ENCODE measurements at places on chromosomes 5 and 9.

DNA sequence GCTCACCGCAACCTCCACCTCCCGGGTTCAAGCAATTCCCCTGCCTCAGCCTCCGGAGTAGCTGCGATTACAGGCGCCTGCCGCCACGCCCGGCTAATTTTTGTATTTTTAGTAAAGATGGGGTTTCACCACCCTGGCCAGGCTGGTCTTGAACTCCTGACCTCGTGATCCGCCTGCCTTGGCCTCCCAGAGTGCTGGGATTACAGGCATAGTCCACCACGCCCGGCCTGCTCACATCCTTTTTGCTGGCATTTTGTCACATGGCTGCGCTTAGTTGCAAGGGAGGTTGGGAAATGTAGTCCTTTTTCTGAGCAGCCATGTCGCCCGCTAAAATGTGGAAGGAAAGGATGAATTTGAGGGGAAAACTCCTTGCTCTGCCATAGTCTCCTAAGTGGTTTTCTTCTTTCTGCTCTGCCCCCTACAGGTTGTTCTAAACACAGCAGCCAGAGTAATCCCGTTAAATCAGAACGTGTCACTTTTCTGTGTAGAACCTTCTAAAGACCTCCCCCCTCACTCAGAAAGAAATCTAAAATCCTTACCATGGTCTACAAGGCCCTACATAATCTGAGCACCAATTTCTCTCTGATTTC lies 57.8 kb upstream of the HSPA9 start:
- peak; percentile 68 for DNase-seq

GRCh38 chr9:130110166-130110565 lies 56.5 kb downstream of the GPR107 start:
- no peak for DNase-seq

DNA sequence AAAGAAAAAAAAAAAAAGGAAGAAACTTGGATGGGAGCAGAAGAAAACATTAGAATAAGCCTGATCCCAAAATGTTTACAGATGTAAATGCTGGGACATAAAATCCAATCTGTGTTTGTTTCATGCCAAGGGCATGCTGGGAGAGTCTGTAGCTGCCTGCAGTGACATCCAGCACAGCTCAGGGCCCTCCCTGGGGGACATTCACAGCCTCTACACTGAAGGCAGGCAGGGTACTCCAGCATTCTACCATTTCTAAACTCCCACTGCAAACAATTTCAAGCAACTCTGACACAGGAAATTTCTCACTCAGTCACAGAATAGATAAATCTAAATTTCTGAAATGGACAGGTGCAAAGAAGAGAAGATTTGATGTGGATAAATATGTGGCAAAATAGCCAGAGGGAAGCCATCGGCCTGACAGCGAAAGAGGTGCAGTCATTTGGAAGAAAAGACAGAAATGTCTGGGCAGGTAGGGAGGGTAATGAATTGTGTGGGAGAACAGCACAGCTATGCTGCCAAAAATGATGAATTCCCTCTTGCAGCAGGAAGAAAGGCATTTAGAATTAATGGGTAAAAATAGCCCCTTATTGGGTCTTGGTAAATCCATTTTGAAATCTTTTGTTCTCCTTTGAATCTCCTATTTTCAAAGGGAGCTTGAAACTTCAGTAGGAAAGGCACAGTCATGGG lies 199.4 kb downstream of the MED10 start:
- no peak for DNase-seq

- no peak for DNase-seq
Measured at GRCh38 chr9:131880833-131881583, 141.1 kb upstream of the RAPGEF1 start.

GRCh38 chr5:83919071-83920041 lies 198.7 kb upstream of the HAPLN1 start:
- DNase-seq, result no peak

DNA sequence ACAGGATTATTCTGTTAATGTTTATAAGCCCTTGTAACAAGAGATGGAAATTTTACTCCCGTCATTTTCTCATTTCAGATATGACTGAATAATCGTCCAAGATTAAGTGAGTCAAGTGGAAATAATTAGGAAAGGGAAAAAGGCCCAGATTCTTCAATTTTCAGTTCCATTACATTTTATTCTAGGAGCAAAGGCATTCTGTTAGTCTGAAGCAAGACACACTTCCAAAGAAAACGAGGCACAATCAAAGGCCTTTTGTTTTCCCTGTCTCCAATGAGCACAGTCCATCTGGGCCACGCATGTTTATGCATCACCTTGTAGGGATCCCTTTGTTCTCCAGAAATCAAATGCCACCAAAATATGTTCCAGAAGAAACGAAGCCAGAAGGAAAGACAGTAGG lies 382.9 kb upstream of the RFX3 start:
- DNase-seq, result no peak

- DNase-seq, result no peak
Measured at GRCh38 chr9:6426117-6426516, 13.1 kb downstream of the UHRF2 start.

- DNase-seq, result no peak
Measured at GRCh38 chr9:38092200-38092524, 23.1 kb upstream of the SHB start.

- DNase-seq, result no peak
Measured at GRCh38 chr9:113909421-113909820, 33.3 kb downstream of the ZNF618 start.

- no peak for DNase-seq
Measured at GRCh38 chr5:67976891-67977601, 238.5 kb upstream of the PIK3R1 start.

DNA sequence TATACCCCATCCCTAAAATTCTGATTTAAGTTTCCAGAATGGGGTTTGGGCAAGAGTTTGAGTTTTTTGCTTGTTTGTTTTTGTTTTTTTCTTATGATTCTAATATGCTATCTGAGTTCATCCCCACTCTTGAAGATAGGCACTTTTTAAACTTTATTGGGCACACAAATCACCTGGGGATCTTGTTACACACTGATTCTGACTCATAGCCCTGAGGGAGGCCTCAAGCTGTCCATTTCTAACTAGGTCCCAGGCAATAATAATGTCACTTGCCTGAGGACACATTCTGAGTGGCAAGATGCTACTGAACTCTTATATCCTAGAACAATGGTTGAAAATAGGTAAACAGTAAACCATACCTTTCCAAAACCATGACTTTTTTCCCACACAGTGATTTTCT lies 22.8 kb upstream of the ABLIM3 start:
- DNase-seq, result no peak

GRCh38 chr9:86202338-86202882 lies 57.0 kb downstream of the C9orf153 start:
- peak; percentile 38 for DNase-seq

DNA sequence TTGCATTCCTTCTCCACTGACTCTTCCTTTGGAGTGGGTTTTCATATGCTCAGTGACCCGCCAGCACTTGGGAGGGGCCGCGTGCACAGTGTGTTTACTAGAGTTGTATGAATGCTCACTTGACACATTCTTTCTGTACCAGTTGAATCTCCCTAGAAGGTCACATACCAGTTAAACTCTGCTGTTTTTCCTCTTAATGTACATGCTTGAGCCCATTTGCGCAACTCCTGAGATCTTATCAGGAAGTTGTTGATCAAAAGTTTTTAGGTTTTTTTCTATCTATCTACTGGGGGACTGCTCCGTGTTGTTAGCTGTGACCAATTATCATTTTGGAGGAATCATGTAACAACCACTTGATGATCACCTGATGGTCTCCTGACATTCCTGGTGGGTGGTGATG lies 392.7 kb downstream of the CDH9 start:
- DNase-seq, result no peak

DNA sequence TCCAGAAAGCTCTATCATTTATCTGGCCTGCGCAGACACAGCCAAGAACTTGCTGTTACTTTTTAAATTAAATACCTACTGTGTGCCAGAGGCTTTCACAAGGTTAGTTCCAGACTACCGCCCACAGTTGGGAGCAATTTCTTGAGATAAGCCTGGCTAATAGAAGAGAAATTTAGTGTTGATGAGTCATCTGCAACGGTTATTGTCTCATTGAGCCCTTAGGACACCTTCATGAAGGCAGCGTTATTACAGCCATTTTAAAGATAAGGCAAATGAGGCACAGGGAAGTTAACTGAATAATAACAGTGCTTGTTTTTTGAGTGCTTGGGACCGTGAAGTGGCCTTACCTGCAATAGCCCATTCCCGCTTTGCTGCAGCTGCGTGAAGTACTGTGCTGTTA lies 292.9 kb upstream of the MSX2 start:
- DNase-seq, result no peak

- DNase-seq, result no peak
Measured at GRCh38 chr5:40653221-40654022, 26.3 kb upstream of the PTGER4 start.

DNA sequence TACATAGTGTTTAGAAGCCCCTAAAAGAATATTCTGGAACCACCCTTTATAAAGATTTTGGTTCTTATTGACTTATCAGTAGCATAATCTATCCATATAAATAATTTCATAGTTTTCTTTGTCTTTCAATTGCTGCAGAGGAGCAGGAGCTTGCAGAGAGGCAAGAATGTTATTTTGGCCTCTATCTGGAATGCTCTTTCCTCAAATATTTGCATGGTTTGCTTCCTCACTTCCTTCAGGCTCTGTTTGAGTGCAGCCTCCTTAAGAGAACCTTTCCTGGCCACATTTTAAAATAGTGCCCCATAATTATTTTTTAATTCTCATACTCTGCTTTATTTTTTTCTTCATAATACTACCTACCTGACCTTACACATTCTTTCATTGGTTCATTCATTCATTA lies 1.5 kb downstream of the C5 start:
- no peak for DNase-seq

- DNase-seq, result peak; percentile 18
Measured at GRCh38 chr9:83154087-83154736, 91.3 kb upstream of the RASEF start.

DNA sequence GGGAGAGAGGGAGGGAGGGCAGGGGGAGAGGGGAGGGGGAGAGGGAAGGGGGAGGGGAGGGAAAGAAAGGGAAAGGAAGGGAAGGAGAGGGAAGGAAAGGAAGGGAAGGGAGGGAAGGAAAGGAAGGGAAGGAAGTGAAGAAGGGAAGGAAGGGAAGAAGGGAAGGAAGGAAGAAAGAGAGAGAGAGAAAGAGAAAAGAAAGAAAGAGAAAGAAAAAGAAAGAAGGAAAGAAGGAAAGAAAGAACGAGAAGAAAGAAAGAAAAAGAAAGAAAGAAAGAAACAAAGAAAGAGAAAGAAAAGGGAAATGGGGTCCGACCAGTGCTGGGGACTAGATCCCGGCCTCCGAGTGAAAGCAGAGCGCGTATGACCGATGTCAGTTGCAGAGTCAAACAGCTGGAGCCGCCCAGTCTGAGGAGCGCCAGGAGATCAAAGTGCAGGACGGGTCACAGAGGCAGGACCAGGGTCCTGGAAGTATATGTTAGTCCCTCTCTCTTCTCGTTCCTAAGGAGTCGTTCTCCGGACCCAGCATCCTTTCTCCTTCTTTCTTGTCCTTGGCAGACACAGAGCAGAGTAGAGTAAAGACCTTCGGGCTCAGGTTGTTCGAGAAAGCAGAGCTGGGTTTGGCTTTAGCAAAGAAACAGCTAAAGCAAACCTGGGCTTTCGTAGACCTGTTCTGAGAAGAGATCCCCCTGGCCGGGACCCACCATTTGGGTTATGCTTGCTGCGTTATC lies 305.4 kb upstream of the MSX2 start:
- DNase-seq, result no peak

- DNase-seq, result no peak
Measured at GRCh38 chr9:36346569-36346968, 53.5 kb downstream of the RNF38 start.

DNA sequence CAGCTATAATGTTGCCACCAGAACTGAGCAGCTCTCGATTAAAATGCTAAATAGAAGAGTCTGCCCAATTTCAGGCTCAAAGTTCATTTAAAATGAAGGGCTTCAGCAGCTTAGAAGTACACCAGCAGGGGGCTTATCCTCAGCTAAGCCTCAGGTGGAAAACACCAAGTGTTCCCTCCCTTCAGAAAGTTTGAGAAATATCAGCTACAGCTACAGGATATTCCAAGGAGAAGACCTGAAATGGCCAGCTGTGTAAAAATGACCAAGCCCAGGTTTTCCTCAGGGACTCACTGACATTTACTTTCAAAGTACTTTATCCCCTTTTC lies 395.4 kb downstream of the DTWD2 start:
- no peak for DNase-seq

GRCh38 chr5:65647941-65648340 lies 23.1 kb downstream of the SHLD3 start:
- DNase-seq, result no peak

DNA sequence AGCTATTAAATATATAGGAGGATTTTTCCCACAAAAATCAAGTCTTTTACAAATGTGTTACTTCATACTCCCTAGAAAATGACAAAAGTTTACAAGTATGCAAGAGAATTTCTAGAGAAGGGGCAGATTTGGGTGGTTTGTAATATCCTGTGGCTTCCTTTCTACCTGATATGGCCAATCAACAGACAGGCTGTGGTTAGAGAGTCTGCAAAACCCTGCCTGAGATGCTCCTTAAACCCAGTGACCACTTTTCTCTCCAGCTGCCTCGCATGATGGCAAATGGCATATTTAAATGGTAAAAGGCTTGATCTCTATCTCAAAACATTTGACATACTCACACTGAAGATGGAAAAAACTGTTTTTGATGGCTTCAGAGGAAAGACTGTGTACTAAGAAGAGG lies 550.1 kb upstream of the ZNF462 start:
- DNase-seq, result no peak

DNA sequence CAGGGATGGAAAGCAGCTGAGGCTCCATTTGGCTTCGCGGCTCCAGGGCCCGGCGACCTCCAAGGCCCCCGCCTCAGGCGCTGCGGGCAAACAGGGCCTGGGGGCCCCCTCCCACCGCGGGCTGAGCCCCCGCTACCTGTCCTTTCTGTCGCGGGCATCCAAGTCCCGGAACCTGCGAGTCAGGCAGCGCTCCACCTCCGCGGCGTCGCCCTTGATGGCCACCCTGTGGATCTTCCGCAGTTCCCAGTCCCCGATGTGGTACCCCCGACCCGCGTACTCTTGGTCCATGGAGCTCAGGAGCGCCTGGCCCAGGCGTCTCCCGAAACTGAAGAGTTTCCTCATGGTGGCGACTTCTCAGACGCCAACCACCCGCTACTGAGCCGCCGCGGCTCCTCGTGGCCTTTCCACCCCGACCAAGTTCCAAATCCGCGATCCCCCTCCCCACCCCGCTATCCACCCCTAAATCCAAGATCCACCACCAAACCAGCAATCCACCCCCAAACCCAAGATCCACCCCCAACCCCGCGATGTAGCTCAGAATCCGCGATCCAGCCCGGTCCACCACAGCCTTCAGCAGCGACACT lies 86.5 kb upstream of the CCDC180 start:
- no peak for DNase-seq

DNA sequence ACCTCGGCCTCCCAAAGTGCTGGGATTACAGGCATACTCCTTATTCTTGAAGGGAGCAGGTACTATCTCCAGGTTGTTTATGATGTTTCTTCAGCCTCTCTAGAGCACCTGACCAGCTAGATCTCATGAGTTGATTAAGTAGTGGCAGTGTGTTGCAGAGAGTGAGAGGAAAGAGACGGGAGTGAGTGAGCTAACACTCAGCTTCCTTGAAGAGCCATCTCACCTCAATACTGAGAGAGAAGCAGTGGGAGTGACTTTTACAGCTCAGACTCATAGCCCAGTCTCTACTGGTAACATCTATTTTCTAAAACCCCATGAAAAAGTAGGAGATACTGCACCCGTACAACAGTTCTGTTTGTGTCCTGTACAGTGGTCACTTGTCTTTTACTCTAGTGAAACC lies 43.9 kb upstream of the RUSC2 start:
- DNase-seq, result no peak

GRCh38 chr9:71744754-71745521 lies 23.4 kb downstream of the CEMIP2 start:
- no peak for DNase-seq
